NCI-H2081 treated with DMSO at 0.1 percent for 48 hours (cell line): ENCODE measurements at places on chromosomes 3 and 15.

DNA sequence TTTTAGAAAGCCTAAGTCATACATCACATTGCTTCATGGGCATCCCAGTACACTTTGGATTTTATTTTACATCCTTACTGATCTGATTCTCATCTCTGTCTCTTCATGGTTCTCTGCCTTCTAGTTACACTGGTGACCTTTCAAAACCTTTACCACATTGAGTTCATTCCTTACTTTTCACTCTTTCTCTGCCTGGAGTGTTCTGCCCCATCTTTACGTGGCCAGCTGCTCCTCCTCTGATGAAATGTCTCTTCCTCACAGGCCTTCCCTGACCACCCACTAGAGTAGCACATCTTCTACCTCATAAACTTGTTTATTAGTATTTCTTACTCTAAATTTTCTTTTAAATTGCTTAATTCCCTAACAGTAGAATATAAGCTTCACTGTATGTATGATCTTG, 17.7 kb downstream of the CTNNB1 start:
- DNase-seq = no peak

GRCh38 chr3:160554980-160555379, 10.4 kb downstream of the KPNA4 start:
- no peak for DNase-seq

- no peak for DNase-seq
Measured at GRCh38 chr15:31302778-31303725, 23.6 kb upstream of the KLF13 start.

DNA sequence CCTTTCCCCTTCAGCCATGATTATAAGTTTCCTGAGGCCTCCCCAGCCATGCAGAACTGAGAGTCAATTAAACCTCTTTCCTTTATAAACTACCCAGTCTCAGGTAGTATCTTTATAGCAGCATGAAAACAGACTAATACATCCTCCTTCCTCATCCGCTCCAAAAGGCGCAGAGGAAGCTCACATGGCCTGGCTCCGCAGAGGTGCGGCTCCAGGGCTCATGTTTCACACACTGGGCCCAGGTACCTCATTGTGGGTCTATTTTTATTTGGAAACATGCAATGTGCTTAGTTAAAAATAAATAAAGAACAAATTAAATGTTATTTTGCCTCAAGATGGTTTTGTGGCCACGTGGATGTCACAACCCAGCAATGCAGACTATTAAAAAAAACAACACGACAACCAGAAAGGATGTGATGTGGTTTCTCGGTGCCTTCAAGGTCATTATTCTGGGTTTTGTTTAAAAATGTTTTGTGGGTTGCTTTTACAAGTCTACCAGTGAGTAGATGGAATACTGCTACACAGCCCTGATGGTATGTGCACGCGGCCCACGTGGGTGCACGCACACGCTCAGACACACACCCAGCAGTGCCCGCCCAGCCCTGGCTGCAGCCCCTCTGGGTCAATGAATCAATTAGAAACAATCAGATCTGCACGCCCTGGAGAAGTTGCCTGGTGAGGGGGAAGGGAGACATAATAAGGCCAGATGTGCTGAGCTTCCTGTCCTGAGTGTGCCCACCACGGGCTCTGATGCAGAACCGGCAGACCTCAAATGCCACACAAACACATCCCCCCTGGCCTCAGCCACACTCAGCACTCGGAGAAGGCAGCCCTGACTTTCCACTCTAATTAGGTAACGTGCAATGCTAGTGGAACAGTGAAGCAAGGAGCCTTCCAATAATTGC, 140.1 kb downstream of the ADAMTS17 start:
- no peak for DNase-seq

- no peak for DNase-seq
Measured at GRCh38 chr3:127220497-127220896, 27.6 kb downstream of the PRR23E start.

- DNase-seq = peak; percentile 95
Measured at GRCh38 chr15:66164788-66165187, 88.8 kb downstream of the MEGF11 start.

GRCh38 chr15:74340150-74340549, 27.3 kb downstream of the CYP11A1 start:
- DNase-seq = no peak

DNA sequence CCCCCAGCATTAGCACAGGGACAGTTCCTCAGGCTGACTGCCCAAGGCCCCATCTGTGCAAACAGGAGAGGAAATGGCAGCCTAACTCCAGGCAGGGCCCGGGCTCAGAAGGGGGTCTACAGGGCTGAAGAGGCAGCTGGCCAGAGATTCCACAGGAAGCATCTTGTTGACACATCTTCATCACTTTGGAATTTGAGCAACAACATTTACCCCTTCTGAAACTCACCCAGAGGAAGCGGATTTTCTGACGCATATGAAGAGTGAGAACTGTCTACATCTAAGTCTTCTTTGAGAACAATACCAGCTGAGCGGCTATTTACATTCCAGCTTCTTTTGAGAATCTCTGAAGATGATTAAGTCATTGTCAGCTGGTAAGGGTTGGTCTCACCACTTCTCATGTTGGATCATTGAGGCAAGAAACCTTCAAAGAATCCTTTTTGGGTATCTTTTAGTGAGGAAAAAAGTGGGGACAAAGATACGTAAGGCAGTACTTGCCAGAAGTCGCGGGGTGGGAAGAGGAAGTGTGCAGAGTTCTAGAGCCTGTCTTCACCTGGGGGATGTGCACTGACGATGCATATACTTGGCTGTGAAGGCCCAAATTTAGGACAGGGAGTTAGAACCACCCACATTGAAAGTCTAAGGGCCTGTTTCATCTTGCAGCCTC, 25.4 kb upstream of the SRP14 start:
- DNase-seq = no peak

DNA sequence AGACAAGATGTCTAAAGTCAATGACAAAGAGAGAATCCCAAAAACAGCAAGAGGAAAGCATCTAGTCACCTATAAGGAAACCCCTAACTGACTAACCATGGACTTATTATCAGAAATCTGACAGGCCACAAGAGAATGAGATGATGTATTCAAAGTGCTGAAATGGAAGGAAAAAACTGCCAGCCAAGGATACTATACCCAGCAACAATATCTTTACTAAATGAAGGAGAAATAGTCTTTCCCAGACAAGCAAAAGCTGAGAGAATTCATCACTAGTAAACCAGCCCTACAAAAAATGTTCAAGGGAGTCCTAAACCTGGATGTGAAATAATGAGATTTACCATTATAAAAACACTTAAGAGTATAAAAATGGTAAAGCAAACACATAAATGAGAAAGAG, 128.0 kb downstream of the SATB1 start:
- DNase-seq = no peak
